ENCODE measurements at places on chromosomes 3 and 15.

GRCh38 chr3:134054231-134054630 lies 24.5 kb upstream of the SLCO2A1 start:
- DNase-seq = no peak

DNA sequence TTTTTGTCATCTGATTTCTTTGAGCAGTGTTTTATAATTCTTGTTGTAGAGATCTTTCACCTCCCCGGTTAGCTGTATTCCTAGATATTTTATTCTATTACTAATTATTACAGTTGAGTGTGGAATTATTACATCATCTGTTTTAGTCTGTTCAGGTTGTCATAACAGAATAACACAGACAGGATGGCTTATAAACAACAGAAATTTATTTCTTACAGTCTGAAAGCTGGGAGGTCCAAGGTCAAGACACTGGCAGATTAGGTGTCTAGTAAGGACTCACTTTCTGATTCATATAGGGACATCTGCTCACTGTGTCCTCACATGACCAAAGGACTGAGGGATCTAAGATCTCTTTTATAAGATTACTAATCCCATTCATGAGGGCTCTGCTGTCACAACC lies 121.3 kb upstream of the THBS1 start:
- DNase-seq = no peak

- no peak for DNase-seq
Observed at GRCh38 chr3:130516645-130517512, at the start of gene COL6A6. TSS of gene COL6A6 (plus strand) at chr3:130517177. CDS start at chr3:130560365, 43,188 bp downstream.

DNA sequence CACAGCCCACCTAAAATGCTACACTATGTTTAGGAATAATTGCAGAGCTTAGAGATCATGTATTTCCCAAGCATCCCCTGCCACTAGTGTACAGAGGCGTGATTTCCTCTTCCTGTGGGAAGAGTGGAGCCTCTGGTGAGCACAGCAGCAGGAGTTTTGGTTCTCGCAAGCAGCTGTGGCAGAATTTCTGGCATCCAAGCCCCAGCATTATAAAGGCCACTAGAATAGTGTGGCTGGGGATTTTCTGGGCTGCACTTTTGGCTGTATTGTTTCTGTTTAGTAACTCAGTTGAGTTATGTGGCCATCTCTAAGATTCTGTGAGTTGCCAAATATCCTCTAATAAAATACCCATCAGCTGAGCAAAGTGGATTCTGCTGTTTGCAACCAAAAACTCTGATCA lies 64.7 kb downstream of the GPR176 start:
- DNase-seq = no peak

DNA sequence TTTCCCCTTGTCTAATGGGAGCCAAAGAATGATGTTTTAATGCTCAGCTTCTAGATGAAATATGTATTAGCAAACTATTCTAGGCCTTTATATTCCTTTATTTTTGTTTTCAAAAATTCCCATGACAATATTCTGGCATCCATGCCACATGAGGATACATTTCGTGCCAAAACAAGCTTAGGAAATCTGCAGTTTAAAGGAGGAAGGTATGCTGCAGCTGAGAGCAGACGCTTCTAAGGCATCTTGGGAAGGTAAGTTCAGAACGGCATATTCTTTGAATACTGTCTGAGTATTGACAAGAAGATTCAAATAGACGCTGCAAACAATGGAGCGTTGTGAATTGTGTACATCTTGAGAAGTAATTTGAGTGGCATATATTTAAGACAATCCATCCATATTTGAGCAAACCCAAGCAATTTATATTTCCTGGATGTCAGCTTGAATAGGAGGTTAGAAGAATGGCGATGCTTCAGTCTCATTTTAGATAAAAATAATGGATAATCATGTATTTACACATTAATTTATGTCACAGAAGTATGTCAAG lies 158.6 kb downstream of the RAP2B start:
- no peak for DNase-seq

DNA sequence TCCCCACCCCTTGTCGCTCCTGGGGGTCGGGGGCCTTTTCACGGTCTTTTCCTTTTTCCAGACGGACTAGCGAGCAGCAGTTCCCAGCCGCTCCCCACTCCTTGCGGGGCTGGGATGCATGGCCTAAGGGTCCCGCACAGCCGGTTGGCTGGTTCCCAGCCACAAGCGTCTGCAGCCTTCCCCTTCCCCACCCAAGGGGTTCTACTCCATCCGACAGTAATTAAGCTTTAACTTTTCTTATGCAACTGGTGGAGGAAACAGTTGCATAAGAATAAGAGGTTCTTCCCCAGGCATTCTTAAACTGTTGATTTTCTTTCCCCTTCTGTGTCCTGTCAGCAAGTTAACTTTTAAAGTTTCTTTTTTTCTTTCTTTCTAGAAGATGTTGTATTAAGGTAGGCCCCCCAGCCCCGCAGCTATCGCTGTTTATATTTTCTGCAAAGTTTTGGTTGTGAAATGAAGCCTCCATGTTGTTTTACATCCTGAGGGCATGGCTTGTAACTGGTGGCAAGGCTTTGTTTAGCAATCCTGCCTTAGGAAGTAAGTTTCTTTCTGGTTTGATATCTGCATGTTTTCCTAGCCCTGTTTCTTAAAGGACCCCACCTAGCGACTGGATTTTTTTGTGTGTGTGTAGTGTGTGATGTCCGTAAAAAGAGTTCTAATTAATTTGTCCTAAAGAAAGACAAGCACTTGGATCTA lies 207.5 kb downstream of the ZNF385D start:
- DNase-seq = no peak

Data from CD4-positive, alpha-beta T cell treated with Interleukin-17A for 4 hours (primary cell).